HS-5 (cell line): ENCODE measurements at places on chromosomes 4 and X.

DNA sequence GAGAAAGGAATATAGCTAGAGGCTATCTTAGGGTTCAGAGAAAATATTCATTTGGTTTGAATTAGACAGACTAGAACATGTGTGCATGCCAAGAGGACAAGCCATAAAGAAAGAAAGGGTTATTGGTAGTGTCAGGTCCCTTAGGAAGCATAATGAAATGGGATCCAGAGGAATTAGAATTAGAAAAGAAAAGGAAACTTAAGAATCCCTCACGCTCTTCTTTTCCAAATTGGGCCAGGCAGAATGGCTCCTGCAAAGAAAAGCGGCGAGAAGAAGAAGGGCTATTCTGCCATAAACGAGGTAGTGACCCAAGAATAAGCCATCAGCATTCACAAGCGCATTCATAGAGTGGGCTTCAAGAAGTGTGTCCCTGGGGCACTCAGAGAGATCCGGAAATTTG lies 4.9 kb upstream of the ABCG2 start:
- no peak for DNase-seq

DNA sequence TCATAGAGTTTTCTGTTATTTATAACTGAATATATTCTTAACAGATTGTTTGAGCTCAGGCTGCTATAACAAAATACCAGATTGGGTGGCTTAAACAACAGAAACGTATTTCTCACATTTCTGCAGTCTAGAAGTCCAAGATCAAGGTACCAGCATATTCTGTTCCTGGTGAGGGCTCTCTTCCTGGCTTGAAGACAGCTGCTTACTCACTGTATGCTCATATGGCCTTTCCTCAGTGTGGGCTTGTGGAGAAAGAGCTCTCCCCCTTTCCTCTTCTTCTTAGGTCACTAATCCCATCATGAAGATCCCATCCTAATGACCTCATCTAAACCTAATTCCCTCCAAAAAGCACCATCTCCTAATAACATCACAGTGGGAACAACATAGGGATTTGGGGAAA lies 117.8 kb downstream of the RASGEF1B start:
- no peak for DNase-seq

GRCh38 chrX:131477498-131477897 lies 66.4 kb upstream of the OR13H1 start:
- no peak for DNase-seq

DNA sequence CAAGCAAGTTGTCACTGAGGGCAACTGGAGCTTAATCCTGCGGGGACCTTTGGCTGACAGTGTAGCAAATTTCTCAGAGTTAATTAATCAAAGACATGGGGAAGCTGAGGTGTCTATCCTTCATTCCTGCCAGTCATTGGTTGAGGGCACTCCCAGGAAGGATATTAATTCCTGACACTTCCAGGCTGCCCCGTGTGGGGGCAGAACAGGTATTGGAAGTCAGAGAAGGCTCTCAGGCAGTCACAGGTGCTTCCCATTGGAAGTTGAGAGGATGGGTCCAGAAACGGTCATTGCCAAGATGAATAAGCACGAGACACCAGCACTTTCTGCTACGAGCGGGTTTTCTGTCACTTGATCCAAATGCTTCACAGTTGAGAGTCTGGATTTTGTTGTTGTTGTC lies 29.1 kb upstream of the CD38 start:
- no peak for DNase-seq

- DNase-seq = no peak
Measured at GRCh38 chrX:40145923-40146261, 48.1 kb upstream of the BCOR start.

DNA sequence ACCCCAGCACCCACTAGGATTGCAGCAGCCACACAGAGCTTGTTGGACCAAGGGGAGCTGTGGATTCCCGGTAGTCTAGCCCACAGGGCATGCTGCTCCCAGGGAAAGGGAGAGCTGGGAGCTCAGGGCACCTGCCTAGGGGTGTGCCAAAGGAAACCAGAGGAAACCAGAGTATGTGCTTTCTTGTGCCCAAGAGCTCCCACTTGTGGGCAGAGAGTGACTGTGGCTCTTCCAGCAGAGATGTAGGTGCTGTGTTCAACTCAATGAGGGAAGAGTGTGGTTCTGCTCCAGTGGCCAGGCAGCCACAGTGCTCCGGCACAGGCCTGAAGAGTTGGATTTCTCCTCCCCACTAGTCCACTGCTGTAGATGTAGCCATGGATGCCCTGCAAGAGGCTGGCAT lies 1050.0 kb upstream of the INTU start:
- DNase-seq = no peak

- no peak for DNase-seq
Measured at GRCh38 chr4:113561092-113561491, 200.4 kb downstream of the CAMK2D start.

DNA sequence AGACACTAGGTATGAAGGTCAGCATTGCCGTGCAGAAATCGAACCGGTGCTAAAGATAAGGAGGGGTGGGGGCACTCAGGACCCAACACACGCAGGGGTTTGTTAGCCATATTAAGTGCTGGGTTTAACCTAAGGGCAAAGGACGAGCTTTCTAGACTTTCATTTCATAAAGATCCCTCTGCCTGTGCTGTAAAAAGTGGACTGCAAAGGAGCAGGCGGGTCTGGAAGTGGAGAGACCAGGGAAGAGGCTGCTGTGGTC lies 1.3 kb downstream of the CASP3 start:
- DNase-seq = no peak

DNA sequence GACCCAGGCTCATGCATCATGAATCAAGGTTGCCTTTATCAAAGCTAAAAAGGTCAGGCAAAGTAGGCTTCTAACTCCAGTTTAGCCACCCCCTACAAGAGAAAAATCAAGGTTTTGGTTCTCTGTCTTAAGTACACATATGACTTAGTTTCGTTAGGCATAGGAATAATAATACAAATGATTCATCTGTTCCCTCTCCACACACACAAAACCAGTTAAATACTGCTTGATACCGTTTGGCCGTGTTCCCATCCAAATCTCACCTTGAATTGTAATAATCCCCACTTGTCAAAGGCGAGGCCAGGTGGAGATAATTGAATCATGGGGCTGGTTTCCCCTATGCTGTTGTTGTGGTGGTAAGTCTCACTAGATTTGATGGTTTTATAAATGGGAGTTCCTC lies 226.2 kb downstream of the HS6ST2 start:
- no peak for DNase-seq

DNA sequence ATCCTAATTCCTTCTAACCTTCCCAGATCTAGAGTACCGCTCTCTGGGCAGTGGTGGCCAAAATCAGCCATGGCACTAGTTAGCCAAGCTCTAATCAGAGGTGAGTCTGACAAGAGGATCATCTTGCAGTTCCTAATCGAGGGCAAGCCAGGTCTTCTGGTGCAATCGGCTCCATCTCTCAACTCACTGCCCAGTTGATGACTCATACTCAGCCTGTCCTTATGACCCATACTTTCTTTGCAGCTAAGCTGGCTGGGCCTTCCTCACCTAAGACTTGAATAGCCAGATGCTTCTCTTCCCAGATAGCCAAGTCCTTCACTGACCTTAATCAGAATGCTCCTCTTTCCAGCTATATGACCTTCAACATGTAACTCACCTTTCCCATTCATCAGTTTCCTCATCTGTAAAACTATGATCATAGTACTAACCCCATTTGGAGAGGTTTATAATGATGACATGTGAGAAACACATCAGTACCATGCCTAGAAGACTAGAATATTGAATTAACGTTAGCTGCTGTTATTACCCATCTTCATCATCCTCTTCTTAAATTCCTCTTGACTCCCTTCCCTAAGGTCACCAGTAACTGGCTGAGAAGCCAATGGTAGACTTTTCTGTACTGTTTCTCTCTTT lies 57.1 kb downstream of the RELL1 start:
- DNase-seq = peak; percentile 30
